ENCODE measurements at places on chromosomes 13 and 19. TPM values are rescaled to one million over a fixed set of nuclear protein-coding genes. Genes with fewer than 3 reads are reported as not detected.
A peak's percentile ranks its signal among the peaks of the same experiment; 100 is the strongest.

GRCh38 chr13:54657588-54657987 is 1629.0 kb downstream of the OLFM4 start:
- no peaks in the 10 kb centered on the region for H3K36me3 ChIP-seq
- H3K27ac ChIP-seq = no peak overlapping the region
- DNase-seq = no peak
- H3K27me3 ChIP-seq = no peaks in the 10 kb centered on the region

GRCh38 chr13:85798556-85798955 is 663 bp downstream of the SLITRK6 start:
- no peaks in the 10 kb centered on the region for H3K4me1 ChIP-seq
- peak overlapping the region; percentile 1 for H3K4me3 ChIP-seq
- H3K27ac ChIP-seq = no peak overlapping the region
- DNase-seq = no peak
- H3K27me3 ChIP-seq = no peaks in the 10 kb centered on the region
- H3K36me3 ChIP-seq = no peaks in the 10 kb centered on the region

- no peaks in the 10 kb centered on the region for H3K36me3 ChIP-seq
- DNase-seq = peak; percentile 91
- H3K27ac ChIP-seq = peak overlapping the region; percentile 0
- H3K4me3 ChIP-seq = peak overlapping the region; percentile 33
- H3K27me3 ChIP-seq = peaks cover 19% of the 10 kb centered on the region
Observed at GRCh38 chr19:50556282-50557008, 11.8 kb downstream of the LRRC4B start.

GRCh38 chr19:11693505-11694499 is 44.9 kb downstream of the ZNF823 start:
- no peaks in the 10 kb centered on the region for H3K27me3 ChIP-seq
- no peaks in the 10 kb centered on the region for H3K36me3 ChIP-seq
- H3K4me1 ChIP-seq = peaks cover 11% of the 10 kb centered on the region
- H3K27ac ChIP-seq = no peak overlapping the region

DNA sequence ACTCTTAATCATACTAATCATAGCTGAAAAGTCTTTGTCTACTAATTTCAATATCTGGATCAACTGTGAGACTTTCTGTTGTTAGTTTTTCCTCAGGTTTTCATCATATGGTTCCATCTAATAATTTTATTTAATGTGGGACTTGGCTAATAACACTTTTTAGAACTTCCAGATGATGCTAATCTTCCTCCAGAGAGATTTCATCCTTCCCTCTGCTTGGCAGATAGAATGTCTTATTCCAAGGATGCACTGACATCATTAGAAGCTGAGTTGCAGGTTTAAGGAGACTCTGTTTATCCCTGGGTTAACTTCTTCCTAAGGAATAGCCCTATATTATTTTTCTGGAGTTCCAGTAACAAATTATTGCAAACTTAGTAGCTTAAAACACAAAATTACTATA is 325.6 kb downstream of the COG6 start:
- DNase-seq = no peak
- no peak overlapping the region for H3K27ac ChIP-seq
- no peaks in the 10 kb centered on the region for H3K36me3 ChIP-seq
- no peaks in the 10 kb centered on the region for H3K4me1 ChIP-seq
- no peaks in the 10 kb centered on the region for H3K27me3 ChIP-seq

GRCh38 chr13:35830850-35831450 is 300.2 kb downstream of the DCLK1 start:
- no peak overlapping the region for H3K27ac ChIP-seq
- no peaks in the 10 kb centered on the region for H3K27me3 ChIP-seq
- no peak overlapping the region for H3K4me3 ChIP-seq

GRCh38 chr19:11356676-11357550 is 1.7 kb downstream of the PLPPR2 start:
- no peak for DNase-seq
- no peaks in the 10 kb centered on the region for H3K27me3 ChIP-seq
- peaks cover 26% of the 10 kb centered on the region for H3K4me1 ChIP-seq
- H3K27ac ChIP-seq = no peak overlapping the region

DNA sequence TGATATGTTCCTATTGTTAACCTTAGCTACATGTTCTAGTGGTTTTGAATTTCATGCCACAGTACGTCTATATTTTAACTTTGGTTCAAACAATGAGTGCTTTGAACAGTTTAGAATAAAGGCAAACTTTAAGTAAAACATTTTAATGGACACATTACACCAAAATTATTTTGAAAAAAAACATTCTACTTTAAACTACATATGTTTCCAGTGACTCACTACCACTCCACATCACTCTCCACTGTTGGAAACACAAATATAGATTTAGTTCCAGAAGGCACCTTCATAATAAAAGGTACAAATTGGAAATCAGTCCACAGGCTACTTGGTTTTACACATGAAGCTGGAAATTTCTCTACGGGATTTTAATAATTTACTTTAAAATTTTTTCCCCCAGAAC is 373.5 kb downstream of the MYO16 start:
- H3K4me3 ChIP-seq = no peak overlapping the region
- H3K4me1 ChIP-seq = no peaks in the 10 kb centered on the region
- no peak overlapping the region for H3K27ac ChIP-seq
- no peaks in the 10 kb centered on the region for H3K27me3 ChIP-seq
- DNase-seq = no peak
- H3K36me3 ChIP-seq = no peaks in the 10 kb centered on the region

- H3K36me3 ChIP-seq = no peaks in the 10 kb centered on the region
- H3K27ac ChIP-seq = no peak overlapping the region
- peaks cover 10% of the 10 kb centered on the region for H3K4me1 ChIP-seq
- no peaks in the 10 kb centered on the region for H3K27me3 ChIP-seq
- no peak for DNase-seq
Observed at GRCh38 chr13:41780715-41781706, 179.9 kb downstream of the VWA8 start.

- DNase-seq = no peak
- H3K4me3 ChIP-seq = no peak overlapping the region
- no peaks in the 10 kb centered on the region for H3K27me3 ChIP-seq
- no peaks in the 10 kb centered on the region for H3K4me1 ChIP-seq
- H3K27ac ChIP-seq = no peak overlapping the region
Observed at GRCh38 chr13:30725326-30726085, 9.8 kb upstream of the ALOX5AP start.

GRCh38 chr13:32790731-32791130 is 204.5 kb downstream of the PDS5B start:
- no peak overlapping the region for H3K27ac ChIP-seq
- no peaks in the 10 kb centered on the region for H3K4me1 ChIP-seq
- H3K36me3 ChIP-seq = no peaks in the 10 kb centered on the region
- no peaks in the 10 kb centered on the region for H3K27me3 ChIP-seq

DNA sequence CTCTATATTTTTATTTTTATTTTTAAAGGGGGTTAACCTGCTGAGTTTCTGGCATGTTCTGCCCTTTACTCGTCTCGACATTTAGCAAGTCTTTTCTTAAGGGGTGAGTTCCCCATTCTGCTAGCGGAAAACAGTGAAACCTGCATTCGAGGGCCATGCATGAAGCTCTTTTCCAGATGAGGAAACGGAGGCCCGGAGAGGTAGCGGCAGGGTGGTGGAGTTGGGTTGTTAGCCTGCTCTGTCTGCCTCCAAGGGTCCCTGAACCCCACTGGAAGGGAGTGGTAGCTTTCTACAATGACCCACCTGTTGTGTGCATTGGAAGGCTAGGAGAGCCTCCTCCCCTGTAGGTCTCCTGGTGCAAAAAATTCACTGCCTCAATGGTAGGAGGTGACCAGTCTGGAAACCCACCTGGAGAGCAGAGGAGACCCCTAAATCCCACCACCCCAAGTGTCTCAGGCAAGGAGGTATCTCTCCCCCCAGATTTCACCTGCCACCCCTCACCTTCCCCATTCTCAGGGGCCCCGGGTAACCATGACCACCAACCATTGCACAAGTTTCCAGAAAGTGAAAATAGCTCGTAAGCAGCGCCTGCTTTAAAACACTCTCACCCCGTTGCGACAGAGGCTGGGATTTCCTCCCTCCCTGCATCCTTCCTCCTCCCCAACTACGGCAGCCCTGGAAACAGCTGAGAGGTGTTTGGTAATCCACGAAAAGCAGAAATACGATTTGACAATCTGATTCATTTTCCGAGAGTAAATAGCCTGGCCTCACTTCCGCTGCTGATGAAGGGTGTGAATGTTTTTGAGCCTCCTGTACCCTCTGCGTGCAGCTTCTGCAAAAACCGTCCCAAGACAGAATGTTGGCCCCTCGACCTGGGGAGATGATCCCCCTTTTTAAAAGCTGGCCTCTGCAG is 3.5 kb downstream of the KLF2 start:
- no peak for DNase-seq
- H3K4me3 ChIP-seq = peak overlapping the region; percentile 90
- peaks cover 15% of the 10 kb centered on the region for H3K36me3 ChIP-seq
- H3K27me3 ChIP-seq = no peaks in the 10 kb centered on the region
- peaks cover 37% of the 10 kb centered on the region for H3K4me1 ChIP-seq

GRCh38 chr13:44322928-44323327 is 50.7 kb upstream of the SERP2 start:
- no peaks in the 10 kb centered on the region for H3K36me3 ChIP-seq
- no peak overlapping the region for H3K4me3 ChIP-seq
- H3K27me3 ChIP-seq = no peaks in the 10 kb centered on the region
- DNase-seq = no peak
- no peak overlapping the region for H3K27ac ChIP-seq

GRCh38 chr19:45939792-45940514 is 25.4 kb upstream of the NANOS2 start:
- peaks cover 9% of the 10 kb centered on the region for H3K36me3 ChIP-seq
- DNase-seq = peak; percentile 66
- H3K27ac ChIP-seq = peak overlapping the region; percentile 53
- H3K27me3 ChIP-seq = peaks cover 7% of the 10 kb centered on the region
- H3K4me1 ChIP-seq = no peaks in the 10 kb centered on the region

DNA sequence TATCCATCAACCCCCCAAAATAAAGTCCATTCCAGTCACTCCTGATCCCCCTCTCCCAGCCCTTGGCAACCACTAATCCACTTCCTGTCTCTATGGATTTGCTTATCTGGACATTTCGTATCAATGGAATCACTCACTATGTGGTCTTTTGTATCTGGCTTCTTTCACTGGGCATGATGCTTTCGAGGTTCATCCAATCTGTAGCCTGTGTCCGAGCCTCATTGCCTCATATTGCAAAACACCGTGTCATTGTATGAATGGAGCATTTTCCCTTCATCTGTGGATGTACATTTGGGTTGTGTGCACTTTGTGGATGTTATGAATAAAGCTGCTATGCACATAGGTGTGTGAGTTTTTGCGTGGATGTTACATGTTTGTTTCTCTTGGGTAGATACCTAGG is 1.4 kb upstream of the FZR1 start:
- H3K27ac ChIP-seq = no peak overlapping the region
- DNase-seq = no peak
- H3K4me1 ChIP-seq = peaks cover 21% of the 10 kb centered on the region
- H3K36me3 ChIP-seq = peaks cover 3% of the 10 kb centered on the region
- no peaks in the 10 kb centered on the region for H3K27me3 ChIP-seq

DNA sequence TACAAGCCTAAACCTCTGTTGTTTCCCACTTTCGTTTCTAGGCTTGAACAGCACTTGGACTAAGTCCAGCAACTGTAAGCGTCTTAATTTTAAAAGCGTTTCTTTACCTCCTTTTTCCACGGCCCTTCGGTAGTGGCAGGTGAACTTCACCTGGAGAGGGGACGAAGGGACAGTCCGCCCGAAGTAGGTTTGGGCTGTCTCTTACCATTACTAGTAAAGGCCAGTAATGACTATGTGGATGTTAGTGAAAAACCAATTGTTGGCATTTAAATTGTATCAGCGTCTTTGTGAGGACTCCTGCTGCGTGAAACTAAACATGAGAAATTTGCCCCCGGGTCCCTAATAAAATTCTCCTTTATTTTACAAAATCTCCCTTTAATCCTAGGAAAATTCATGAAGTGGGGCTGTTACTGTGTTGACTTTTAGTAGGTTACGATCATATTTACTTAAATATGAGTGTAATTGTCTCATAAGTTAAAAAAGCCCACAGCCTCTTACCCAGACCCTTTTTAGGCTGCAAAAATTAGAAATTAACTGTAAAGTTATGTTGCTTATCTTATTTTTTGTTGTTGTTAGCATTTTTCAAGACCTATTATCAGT is 983 bp downstream of the ITM2B start:
- H3K4me1 ChIP-seq = peaks cover 45% of the 10 kb centered on the region
- no peaks in the 10 kb centered on the region for H3K27me3 ChIP-seq
- DNase-seq = no peak

DNA sequence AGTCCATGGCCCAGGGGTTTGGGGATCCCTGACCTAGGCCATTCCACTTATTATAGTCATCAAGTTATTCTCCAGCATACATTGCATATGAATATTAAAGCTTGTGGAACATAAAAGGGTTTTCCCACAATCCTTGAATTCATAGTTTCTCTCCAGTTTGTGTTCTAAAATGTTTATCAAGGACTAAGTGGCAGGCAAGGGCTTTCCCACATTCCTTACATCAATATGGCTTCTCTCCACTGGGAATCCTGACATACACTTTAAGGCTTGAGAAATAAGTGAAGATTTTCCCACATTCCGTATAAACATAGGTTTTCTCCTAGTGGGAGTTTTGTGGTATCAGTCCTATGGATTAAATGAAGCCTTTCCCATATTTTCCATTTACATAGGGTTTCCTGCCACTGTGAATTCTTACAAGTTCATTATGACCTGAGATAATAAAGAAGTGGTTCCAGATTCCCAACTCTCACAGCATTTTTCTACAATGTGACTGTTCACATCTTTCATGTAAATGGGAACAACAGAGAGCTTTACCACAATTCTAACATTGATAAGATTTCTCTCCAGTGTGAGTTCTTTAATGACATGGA is 14.5 kb downstream of the ZNF426 start:
- H3K4me1 ChIP-seq = no peaks in the 10 kb centered on the region
- no peaks in the 10 kb centered on the region for H3K27me3 ChIP-seq
- peaks cover 8% of the 10 kb centered on the region for H3K36me3 ChIP-seq
- no peak overlapping the region for H3K27ac ChIP-seq

PDE4C gene
- 479 TPM for total RNA-seq

MLNR gene
- not detected for total RNA-seq

DIRAS1 gene
- total RNA-seq = not detected

NCR1 gene
- 4.2 TPM for total RNA-seq

FUT2 gene
- total RNA-seq = not detected

CYP4F2 gene
- 0.23 TPM for total RNA-seq

IFNL1 gene
- not detected for total RNA-seq

All from upper lobe of left lung (tissue), 6 donors.